ENCODE measurements at places on chromosomes 1 and 21. TPM values are rescaled to one million over a fixed set of nuclear protein-coding genes. Genes with fewer than 3 reads are reported as not detected.

Gene MEF2D
- 10.0 TPM for total RNA-seq

Gene SLC44A5
- 5.9 TPM for total RNA-seq

Gene ABCG1
- total RNA-seq, result 12.7 TPM

Gene PPIAL4G
- 0.05 TPM for total RNA-seq

Gene FAM110D
- 1.6 TPM for total RNA-seq

Gene DCST2
- total RNA-seq, result 0.53 TPM

Gene NPL
- 10.5 TPM for total RNA-seq

Gene C1orf94
- not detected for total RNA-seq

Gene LCE1F
- not detected for total RNA-seq

Gene OR6K3
- not detected for total RNA-seq

Gene RSPO1
- 0.21 TPM for total RNA-seq

Gene ZNF670
- total RNA-seq, result 8.7 TPM

Gene TNFRSF1B
- 11.7 TPM for total RNA-seq

Gene BLACAT1
- not detected for total RNA-seq

Gene SYT11
- 36.4 TPM for total RNA-seq

Gene ASTN1
- 6.3 TPM for total RNA-seq

Gene RHEX
- total RNA-seq, result 12.5 TPM

Gene TTLL7
- 58.5 TPM for total RNA-seq

Gene NGF
- total RNA-seq, result 5.8 TPM

Gene CD5L
- total RNA-seq, result not detected

Gene NECTIN4
- total RNA-seq, result 12.2 TPM

Gene TEKT2
- total RNA-seq, result 0.37 TPM

Gene LAX1
- 0.42 TPM for total RNA-seq

Gene MCOLN3
- 3.0 TPM for total RNA-seq

Gene SPRR2B
- not detected for total RNA-seq

Gene HSD3B2
- not detected for total RNA-seq

Gene ANKRD65
- 5.8 TPM for total RNA-seq

Gene TCHHL1
- not detected for total RNA-seq

Gene CFHR1
- 1.2 TPM for total RNA-seq

Gene BTBD8
- 16.1 TPM for total RNA-seq

Gene FCRL4
- total RNA-seq, result not detected

Gene HSD3B1
- total RNA-seq, result not detected

Gene IL20
- not detected for total RNA-seq

Gene KRTAP19-3
- total RNA-seq, result not detected

Gene SERINC2
- 8.9 TPM for total RNA-seq

Gene ST6GALNAC5
- total RNA-seq, result 42.5 TPM

Gene KRTAP7-1
- not detected for total RNA-seq

Gene TMPRSS15
- total RNA-seq, result not detected

Gene FMN2
- 2.6 TPM for total RNA-seq
